ENCODE measurements at places on chromosomes 7 and 10.

GRCh38 chr7:2621948-2622640 is 9.7 kb upstream of the TTYH3 start:
- no peak for DNase-seq

- DNase-seq: no peak
These were observed 25.9 kb downstream of the GPRIN2 start for GRCh38 chr10:46530249-46531186.

GRCh38 chr10:90930971-90931871 is 10.3 kb upstream of the ANKRD1 start:
- DNase-seq: no peak

- DNase-seq: no peak
These were observed at the start of gene ASAH2B for GRCh38 chr10:50739618-50740292. ASAH2B (plus strand) TSS chr10:50739936; CDS start chr10:50745131, 5,195 bp downstream.

- no peak for DNase-seq
These were observed 22.9 kb upstream of the CAMK2B start for GRCh38 chr7:44348300-44348699.

DNA sequence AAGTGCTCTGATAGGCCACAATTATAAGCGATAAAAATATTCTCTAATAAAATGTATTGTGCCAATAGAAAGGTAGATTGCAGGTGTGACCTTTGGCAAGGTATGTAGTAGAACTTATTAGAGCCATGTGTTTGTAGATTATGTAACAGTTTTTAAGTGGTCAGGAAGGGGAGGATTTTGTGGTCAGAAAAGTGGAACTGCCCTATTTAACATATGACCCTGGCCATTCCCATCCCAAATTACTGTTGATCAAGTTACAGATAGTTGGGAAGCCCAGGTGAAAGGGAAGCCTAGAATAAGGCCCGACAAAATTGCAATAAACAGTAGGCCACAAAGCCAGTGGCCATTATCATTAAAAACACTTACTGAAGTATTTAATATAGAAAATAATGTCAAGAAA is 89.2 kb downstream of the SPAG6 start:
- DNase-seq: no peak

DNA sequence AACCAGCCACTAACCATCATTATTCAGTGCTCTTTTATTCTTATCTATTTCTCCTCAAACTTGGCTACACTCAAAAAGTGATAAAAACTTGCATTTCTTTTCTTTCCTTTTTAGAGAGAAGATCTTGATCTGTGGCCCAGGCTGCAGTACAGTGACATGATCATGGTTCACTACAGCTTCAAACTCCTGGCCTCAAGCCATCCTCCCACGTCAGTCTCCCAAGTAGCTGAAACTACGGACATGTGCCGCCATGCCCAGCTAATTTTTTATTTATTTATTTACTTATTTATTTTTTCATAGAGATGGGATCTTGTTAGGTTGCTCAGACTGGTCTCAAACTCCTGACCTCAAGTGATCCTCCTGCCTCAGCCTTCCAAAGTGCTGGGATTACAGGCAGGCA is 24.6 kb upstream of the TMEM248 start:
- no peak for DNase-seq

DNA sequence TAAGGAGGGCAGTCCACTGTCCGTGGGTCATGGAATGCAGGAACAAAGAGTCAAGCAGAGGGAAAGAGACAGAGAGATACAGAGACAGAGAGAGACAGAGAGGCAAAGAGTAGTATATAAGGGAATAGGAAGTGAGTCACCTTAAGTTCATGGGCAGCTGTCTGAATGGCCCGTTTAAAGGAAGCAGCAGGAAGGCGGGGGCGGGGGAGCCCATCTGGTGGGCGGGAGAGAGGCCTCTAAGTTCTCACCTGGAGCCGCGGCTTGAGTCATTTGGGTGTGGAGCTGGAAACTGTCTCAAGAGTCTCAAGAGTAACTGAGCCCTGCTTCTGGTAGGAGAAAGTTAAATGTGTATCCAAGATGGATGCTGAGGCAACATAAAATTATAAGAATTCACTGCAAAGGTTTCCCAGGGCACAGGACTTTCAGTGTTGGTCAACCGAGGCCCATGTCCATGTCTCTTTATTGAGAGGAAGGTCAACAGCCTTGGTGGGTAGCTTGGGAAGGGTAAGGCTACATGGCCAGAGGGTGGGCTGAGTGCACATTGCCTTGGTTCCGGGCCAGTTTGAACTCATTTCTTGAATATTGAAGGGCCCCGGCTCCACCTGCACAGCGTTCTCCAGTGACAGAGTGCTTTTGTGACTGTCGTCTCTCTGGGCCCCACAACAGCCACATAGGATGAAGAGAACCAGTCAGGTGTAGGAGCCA is 85.5 kb upstream of the CACUL1 start:
- no peak for DNase-seq

- DNase-seq: no peak
These were observed 8.0 kb downstream of the RASSF4 start for GRCh38 chr10:44967616-44968015.

GRCh38 chr7:22090512-22090911 is 144.8 kb upstream of the CDCA7L start:
- DNase-seq: no peak

DNA sequence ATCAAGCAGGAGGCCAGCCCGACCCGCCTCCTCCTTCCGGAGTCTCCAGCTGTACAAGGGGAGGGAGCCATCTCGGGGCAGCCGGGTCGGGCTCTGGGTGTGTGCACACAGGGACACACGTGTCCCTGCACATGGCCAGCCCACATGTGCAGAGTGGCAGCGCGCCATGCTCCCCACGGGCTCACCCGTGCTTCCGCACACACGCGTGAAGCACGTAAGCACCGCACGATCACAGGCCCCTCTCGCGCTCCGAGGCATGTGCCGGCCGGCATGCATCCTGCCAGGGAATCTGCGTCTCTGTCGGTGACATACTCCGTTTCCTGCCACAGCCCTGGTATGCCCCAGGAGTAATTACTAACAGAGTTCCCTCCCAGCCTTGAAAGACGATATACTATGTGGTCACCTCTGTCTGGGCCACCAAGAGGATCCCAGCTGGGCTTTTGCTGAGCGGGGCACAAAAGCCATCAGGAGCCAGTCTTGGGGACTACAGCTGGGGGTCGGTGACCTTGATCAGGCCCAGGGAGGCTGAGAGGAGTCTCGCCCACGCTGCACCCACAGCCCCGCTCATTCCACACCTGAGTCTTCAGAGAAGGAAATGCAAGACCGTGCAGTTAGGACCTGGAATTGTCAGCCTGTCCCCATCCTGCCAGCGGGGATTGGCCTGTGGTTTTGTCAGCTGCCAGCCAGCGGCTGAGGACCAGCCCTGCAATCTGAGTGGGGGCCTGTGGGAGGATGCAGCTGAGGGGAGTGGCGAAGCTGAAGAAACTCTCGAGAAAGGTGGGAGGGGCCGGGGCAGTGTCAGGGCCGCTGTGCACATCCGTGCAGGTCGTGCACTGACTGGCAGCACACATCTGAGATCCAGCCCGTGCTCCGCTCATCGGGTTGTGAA is 11.0 kb upstream of the LFNG start:
- DNase-seq: peak; percentile 81

DNA sequence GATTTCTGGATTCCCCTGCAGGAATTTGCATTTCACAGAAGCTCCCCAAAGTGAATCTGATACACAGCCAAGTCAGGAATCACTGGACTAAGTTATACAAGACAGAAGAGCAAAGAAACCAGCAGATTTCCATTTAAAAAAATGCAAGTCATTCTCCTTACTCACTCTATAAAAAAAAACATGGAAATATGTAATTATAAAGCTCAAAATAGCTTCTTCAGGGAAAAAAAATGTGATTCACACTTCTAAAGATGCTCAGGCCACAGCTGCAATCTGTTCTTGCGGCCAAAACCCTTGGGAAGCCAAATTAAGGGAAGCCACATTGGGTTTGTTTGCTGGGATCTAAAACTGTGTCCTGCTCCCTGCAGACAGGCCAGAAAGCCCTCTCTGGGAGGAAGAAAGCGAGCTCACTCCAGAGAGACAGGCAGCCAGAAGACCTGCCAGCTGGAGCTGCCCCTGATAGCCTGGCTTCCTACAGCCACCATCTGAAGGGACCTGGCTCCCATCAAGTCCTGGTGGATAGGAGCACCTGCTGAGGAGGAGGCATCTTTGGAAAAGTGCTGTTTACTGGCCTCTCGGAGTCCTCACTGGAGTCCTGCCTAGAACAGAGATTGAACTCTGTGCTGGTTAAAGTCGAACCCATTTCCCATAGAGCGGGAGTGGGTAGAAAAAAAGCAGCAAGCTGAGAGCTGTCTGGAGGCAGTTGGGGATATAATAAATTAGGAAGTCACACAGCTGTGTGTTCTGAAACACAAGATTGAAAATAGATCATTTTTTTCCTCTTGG is 359.2 kb upstream of the AOAH start:
- DNase-seq: no peak

DNA sequence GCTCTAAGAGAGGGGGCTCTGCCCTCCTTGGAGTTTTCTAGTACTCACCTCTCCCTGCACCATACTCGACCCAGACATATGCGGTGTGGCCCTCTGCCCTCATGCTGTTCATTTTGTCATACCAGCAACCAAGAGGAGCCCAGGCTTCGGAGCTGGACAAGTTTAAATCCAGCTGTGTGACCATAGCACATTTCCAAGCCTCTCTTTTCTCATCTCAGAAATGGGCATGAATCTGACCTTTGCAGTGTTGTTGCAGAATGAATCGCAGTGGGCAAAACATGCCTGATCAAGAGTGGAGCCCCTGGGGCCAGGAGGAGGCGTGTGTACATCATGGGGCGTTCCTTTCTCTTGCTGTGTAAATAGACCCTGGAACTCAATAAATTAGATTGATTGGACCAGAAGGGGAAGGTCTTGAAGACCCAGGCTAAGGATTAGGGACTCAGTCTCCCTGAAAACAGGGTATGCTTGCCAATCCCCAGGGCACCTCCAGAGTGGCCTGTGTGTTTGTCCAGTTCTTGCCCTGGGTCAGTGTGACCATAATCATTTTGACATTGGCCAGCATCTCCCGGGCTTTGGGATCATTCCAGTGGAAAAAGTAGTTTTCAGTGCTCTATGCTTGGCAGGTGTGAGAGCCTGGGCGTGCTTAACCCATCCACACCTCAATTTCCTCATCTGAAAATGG is 59.6 kb downstream of the ZMIZ1 start:
- no peak for DNase-seq

GRCh38 chr7:41058986-41059741 is 643.7 kb downstream of the INHBA start:
- DNase-seq: no peak

DNA sequence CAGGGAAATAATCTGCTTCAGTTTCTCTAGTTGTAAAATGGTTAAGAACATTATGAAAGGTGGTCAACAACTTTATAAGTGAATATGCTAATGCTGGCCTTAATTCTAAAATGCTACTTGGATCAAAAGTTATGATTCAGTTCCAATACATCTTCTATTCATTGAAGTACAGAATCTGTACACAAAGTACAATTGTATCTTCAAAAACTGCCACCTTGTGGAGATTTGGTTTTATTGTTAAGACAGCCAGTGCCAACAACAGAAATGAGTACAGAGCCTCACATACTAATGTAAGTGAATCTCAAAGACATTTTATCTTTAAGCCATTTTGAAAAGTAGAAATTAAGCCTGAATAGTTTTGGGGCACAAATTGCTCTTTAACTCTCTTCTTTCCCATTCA is 194.0 kb downstream of the CFTR start:
- DNase-seq: no peak

GRCh38 chr7:47442605-47442865 is 139.4 kb downstream of the TNS3 start:
- DNase-seq: no peak

- no peak for DNase-seq
These were observed 136.5 kb downstream of the EPC1 start for GRCh38 chr10:32210306-32211045.

- no peak for DNase-seq
These were observed 21.8 kb downstream of the AUTS2 start for GRCh38 chr7:69620063-69620462.

GRCh38 chr10:57018452-57018851 is 657.4 kb upstream of the ZWINT start:
- DNase-seq: no peak

DNA sequence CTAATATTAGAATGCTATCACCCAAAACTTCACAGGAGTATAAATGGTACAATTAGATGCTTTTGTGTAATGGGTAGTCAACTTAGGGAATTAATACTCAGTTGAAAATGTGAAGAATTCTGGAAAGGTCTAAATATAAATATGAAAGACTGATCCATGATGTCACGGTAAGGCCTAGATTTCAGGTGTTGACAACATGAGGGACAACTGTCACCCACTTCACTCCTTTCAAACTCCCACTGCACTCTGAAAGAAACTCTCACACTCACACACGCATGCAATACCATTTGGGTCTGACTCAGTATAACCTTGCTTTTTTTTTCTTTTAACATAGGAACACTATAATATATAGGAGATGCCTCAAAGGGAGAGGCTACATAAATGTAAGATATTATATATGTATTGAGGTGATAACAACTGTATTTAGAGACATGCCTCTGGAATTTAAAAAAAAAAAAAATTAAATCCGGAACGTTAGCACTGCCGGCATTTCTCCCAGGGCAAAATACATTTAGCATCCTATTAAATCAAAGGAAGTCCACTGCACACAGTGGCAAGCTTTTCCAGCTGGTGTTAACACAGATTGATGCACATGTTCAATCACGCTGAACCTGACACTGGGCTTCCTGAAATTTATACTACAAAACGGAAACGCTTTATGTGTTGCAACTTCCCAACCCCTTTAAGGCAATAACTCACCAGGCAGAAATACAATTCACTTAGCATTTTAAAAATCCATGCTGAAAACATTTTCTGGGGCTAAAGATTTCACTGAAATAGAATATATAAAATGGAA is 74.9 kb downstream of the RSU1 start:
- DNase-seq: no peak

DNA sequence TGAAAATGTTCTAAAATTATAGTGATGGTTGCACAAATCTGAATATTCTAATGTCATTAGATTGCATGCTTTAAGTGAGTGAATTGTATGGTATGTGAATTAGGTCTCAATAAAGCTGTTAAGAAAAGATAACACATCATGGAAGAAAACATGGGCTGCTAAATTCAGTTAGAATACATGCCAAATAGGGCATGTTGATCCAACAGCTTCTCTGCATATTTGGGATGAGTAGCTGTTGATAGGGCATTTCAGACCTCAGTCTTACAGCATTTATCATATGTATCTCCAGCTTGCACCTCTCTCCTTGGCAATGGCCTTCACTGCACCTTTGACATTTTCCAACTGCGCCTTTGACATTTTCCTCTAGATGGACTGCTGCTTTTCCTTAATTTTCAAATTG is 13.2 kb downstream of the CREB5 start:
- DNase-seq: no peak

- no peak for DNase-seq
These were observed 10.9 kb downstream of the C10orf71 start for GRCh38 chr10:49309691-49310411.

GRCh38 chr10:102600816-102601215 is 43.5 kb upstream of the TRIM8 start:
- DNase-seq: no peak

- no peak for DNase-seq
These were observed 16.8 kb upstream of the LRRC72 start for GRCh38 chr7:16509829-16510228.

GRCh38 chr10:5334196-5334880 is 30.4 kb upstream of the UCN3 start:
- DNase-seq: no peak

Measured in NCI-H187 treated with DMSO at 0.1 percent for 48 hours (cell line).